ENCODE measurements at places on chromosomes 12 and 14.

- peak; percentile 76 for DNase-seq
These were observed 160.9 kb upstream of the EEA1 start for GRCh38 chr12:93089805-93090569.

- DNase-seq = no peak
These were observed 80.7 kb downstream of the TTC9 start for GRCh38 chr14:70722418-70722817.

DNA sequence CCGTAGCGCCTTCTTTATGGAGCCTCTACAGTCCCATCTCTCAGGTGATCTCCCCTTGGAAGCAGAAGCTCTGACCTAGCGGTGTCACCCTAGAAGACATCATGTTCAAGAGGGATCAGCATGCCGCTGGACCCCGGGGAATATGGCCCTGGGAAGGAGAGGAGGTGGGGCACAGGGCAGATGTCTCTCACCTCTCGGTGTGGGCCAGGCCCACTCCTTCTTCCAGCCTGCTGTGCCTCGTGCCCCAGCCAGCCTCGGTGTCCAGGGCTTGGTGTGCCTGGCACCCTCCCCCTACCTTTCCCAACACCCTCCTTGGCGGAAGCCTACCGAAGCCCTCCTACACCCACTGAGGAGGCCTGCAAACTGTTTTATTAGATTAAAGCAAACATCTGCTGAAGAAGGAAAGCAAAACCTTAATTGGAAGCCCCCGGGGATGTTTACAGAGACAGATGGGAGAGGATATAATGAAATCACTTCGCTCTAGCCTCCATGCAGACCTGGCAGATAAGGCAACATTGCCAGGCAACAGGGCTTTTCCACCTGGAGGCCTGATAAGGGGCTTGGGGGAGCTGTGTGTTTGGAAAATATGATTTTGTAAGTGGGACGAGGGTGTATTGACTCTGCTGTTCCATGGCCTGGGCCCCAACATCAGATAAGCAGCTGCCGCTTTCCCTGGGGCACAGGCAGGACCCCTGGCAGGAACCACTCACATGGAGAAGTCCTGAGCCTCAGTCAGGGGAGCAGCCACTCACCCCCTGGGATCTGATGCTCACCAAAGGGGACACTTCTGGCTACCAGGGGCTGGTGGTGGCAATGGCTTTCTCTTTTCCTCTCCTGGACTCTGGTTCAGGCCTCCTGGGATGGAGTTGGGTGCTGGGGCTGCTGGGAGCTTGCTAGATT lies 5.7 kb upstream of the CHGA start:
- DNase-seq = no peak

- DNase-seq = no peak
These were observed 7.9 kb downstream of the NRIP2 start for GRCh38 chr12:2826721-2827515.

- DNase-seq = peak; percentile 20
These were observed at the start of gene JDP2 for GRCh38 chr14:75427482-75428229. Gene JDP2 (plus strand): TSS chr14:75428022. CDS start chr14:75437921, 9,899 bp downstream.

- no peak for DNase-seq
These were observed 91.1 kb downstream of the MYF5 start for GRCh38 chr12:80807640-80808288.

GRCh38 chr12:94074216-94074979 lies 74.0 kb upstream of the PLXNC1 start:
- DNase-seq = no peak

DNA sequence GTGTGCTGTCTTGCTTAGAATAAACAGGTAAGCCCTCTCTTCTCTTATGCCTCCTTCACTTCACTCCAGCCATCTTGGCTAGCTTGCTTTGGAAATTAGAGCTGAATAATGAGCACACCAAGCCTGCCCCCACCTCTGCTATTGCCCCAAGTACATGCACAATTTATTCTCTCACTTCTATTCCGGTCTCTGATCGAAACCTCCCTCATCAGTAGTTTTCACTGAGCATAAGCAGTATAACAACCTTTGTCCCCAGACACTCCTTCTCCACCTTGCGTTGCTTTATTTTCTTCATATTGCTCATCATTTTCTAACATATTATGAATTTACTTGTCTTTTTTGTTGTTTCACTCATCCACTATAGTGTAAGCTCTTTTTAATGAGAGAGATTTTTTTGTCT lies 253.4 kb downstream of the GXYLT1 start:
- DNase-seq = no peak

- no peak for DNase-seq
These were observed 35.3 kb upstream of the DYNC1H1 start for GRCh38 chr14:101929096-101929495.

- peak; percentile 79 for DNase-seq
These were observed 191.6 kb downstream of the DUSP6 start for GRCh38 chr12:89160716-89161123.

DNA sequence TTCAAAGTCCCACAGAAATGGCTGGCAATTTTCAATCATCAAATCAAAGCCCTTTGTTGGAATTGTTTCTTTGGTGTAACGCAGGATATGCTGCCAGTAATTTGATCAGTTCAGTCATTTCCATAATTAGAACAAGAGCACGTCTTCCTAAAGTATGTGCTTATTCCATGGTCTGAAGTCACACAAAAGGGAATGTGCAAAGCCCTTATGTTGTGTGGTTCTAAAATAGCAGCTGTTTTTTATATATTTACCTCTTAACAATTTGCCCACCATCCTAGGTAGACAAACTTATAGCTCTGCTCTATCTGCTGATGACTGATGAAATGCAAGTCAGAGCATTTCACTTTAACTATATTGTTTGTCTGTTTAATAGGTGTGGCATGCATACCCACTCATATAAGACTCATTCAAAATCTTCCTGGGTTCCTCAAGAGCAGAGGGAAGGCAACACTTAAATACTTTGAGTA lies 176.1 kb upstream of the SLC38A2 start:
- no peak for DNase-seq

DNA sequence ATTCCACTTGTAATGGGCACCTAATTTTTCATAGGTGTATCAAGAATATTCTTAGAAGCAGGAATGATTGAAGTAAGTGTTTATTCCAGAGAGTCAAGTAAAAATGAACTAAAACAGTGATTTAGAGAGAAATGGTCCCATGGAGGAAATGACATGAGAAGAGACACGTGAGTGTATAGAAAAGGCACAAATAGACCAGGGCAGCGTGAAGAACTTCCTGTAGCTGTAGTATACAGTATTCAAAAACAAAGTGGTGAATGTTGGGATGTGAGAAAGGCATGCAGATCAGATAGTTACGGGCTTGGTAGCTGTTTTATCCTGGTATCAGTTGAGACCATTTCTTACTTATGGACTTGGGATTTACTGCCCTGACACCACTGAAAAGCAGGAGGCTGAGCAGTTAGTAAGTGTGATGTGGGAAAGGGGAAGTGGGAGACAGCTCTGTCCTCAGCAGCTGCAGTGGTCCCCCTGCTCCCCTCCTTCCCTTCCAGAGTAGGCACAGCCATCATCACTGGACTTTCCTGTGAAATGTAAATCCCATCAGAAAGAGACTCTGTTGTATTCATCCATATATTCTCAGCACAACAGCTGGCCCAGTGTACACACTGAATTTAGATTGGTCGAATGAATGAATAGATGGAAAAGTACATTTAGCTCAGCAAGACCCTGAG lies 16.8 kb upstream of the TESPA1 start:
- no peak for DNase-seq

GRCh38 chr14:74841230-74842207 lies 34.4 kb downstream of the PROX2 start:
- DNase-seq = no peak

- no peak for DNase-seq
These were observed 84.3 kb upstream of the DIO3 start for GRCh38 chr14:101476916-101477553.

GRCh38 chr12:119374635-119375034 lies 40.1 kb downstream of the CCDC60 start:
- no peak for DNase-seq

GRCh38 chr14:103023881-103024473 lies 33.4 kb downstream of the CDC42BPB start:
- DNase-seq = peak; percentile 58

GRCh38 chr12:58074259-58074658 lies 132.9 kb downstream of the ATP23 start:
- no peak for DNase-seq

DNA sequence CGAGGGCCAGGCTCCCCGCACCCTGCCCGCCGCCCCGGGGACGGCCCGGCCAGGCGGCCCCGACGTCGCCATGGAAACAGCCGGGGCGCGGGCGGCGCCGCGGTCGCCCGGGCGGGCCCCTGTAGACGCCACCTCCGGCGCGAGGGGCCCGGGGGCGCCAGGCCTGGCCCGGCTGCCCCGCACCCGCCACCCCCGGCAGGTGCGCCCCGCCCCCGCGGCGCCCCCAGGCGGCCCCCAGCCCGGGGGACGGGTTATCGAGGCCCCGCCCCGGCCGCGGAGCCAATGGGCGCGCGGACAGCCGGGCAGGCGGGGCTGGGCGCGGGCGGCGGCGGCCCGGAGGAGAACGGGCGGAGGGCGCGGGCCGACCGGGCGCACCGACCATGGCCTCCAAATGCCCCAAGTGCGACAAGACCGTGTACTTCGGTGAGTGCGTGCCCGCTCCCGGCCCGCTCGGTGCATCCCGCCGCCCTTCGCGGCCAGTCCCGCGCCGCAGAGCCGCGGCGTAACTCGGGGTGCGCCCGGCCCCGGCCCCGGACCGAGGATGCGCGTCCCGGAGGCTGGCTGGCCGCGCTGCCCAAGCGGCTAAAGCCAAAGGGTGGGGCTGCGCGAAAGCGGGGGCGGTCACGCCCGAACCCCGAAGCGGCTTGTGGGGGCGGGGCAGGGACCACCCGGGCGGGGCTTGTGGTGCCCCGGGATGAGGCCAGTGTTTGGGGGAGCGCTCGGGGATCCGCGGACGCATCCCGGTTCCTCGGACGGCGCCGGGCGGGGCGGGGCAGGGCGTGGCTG lies at the start of gene CRIP2:
Gene CRIP2, plus strand, starts transcription at position 339 of the 786 bp plus-strand sequence. Its CDS starts 42 bp downstream, at position 381.
- DNase-seq = no peak

- no peak for DNase-seq
These were observed 15.0 kb upstream of the KRT73 start for GRCh38 chr12:52633383-52633782.

GRCh38 chr14:44463356-44464004 lies 43.6 kb downstream of the FSCB start:
- no peak for DNase-seq

- no peak for DNase-seq
These were observed 2.3 kb downstream of the KLRG1 start for GRCh38 chr12:8991371-8992345.

- no peak for DNase-seq
These were observed 9.5 kb downstream of the BTG1 start for GRCh38 chr12:92136026-92136730.
